Activated T-cell treated with anti-CD3 and anti-CD28 coated beads for 4 hours (primary cell): ENCODE measurements at places on chromosomes 16 and 17.
A peak's percentile ranks its signal among the peaks of the same experiment; 100 is the strongest.

DNA sequence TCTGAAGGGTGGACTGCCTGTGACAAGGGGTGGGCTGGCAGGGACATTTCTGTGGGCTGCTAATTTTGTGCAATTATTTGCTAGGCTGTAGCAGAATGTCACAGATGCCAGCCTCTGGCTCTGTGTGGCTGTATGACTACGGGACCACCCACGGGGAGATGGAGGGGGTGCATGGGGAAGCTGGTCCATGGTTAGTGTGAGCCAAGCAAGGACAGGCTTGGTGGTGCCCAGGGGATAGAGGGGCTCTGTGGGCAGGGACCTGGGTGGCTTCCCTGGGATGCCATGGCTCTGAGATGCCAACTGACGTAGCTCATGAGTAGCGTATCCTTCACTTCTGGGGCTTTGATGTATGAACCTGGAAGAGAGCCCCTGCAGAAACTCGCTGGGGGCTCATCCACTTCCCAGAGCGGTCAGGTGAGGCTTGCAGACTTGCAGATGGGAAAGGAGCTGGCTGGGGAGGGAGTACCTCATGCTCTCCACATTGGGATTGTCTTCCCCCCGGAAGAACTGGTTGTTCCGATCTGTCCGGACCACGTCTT, 87.2 kb downstream of the TBC1D16 start:
- no peak for DNase-seq

- DNase-seq = peak; percentile 54
Measured at GRCh38 chr17:39239640-39240314, 14.0 kb upstream of the STAC2 start.

GRCh38 chr16:17448640-17449638, 21.8 kb downstream of the XYLT1 start:
- DNase-seq = no peak

- DNase-seq = no peak
Measured at GRCh38 chr17:524406-524950, 171.9 kb upstream of the RPH3AL start.

GRCh38 chr17:72726936-72727335, 365.6 kb downstream of the SLC39A11 start:
- no peak for DNase-seq

- DNase-seq = no peak
Measured at GRCh38 chr17:33637534-33637933, 344.4 kb upstream of the ASIC2 start.

- DNase-seq = no peak
Measured at GRCh38 chr17:37280841-37281240, 94.9 kb upstream of the C17orf78 start.

- no peak for DNase-seq
Measured at GRCh38 chr17:74135391-74136167, 67.9 kb upstream of the RPL38 start.

DNA sequence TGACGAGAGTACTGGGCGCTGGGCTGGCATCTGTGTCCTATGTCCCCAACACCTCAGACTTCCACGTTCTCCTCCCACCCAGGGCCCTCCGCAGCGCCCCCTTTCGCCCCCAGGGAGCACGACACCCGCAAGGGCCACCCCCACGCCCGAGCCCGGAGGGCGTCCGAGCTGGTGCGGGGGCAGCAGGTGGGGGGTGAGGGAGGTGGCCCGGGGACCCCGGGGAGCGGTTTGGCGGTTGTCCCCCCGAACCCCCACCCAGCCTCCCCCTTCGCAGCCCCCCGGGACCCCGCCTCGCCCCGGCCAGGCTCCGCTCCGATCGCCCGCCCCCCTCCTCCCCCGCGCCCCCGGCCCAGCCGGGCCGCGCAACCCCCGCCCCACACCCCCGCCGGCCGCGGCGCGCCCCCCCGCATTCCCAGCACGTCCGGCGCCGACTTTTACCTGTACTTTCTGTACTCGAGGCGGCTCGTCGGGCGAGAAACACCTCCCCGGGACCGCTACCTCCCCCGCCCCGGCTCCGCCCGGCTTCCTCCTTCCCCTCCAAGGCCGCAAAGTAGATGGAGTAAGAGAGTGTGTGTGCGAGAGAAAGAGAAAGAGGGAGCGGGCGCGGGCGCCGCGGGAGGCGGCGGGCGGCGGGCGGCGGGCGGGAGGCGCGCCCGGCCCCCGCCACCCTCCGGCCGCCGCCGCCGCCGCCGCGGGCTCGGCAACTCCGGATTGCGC, 901 bp downstream of the CDYL2 start:
- DNase-seq = peak; percentile 27

DNA sequence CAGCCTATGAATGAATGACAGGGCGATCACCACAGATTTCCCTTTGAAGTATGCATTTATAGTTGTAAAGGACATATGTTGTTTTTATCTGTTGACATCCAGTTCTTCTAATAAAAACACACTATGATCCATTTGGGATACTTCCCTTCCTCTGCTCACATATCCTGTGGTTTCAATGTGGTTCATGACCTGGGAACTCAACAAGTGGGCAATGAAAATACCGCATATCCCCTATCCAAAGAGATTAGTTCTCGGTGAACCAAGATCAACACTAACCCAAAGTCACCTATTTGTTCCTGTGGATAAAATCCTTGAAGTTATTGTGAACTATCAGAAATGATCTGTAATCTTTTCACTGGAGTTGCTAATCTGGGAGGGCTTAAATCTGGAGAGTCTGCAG, 16.0 kb downstream of the ABCA8 start:
- no peak for DNase-seq

DNA sequence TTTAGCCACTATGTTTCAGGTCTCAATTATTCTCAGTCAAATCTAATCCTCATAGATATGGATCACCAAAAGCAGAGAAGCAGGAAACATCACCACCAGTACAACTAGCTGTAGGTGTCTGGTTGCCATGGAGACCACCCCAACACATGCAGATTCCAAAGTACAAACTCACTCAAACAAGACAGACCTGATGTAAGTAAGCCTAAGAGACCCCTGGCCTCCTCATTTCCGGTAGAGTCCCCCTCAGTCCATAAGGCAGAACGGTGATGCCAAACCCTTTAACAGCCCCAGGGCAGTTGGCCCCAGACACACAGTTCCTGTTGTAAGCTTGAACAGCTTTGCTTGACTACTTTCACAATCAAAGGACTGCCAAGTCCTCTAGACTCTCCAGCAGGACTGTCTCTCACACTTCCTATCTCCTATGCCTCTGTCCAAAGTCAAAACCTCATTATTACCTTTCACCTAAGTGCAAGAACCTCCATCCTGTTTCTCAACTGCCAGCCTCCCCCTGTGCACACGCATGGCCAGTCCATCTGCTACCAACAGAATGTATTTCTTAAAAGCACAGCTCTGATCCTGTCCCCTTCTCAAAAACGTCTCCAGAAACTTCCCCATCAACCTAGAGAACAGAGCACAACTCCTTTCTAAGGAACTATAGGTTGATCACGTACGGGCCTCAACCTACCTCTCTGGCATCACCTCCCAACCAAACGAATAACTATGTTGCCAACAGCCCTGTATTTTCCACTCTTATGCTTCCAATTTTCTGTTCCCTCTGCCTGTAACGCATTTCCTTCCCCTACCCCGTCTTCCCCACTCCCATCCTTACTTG, 23.9 kb downstream of the SLC39A11 start:
- DNase-seq = no peak

DNA sequence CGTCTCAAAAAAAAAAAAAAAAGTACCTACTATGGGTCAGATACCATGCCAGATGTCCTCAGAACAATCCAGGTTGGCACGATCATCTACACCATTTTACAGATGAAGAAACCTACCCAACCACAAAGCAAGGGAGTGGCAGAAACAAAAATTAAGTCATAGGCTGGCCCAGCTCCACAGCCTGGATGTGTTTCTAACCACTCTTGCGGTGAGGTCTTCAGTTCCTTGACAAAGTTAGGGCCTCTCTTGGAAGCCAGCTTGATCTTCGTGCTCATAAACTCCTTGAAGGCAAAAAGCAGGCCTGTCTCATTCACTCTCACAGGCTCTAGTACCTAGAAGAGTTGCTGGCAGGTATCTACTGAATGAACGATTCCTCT, 6.2 kb downstream of the GGA2 start:
- DNase-seq = no peak

DNA sequence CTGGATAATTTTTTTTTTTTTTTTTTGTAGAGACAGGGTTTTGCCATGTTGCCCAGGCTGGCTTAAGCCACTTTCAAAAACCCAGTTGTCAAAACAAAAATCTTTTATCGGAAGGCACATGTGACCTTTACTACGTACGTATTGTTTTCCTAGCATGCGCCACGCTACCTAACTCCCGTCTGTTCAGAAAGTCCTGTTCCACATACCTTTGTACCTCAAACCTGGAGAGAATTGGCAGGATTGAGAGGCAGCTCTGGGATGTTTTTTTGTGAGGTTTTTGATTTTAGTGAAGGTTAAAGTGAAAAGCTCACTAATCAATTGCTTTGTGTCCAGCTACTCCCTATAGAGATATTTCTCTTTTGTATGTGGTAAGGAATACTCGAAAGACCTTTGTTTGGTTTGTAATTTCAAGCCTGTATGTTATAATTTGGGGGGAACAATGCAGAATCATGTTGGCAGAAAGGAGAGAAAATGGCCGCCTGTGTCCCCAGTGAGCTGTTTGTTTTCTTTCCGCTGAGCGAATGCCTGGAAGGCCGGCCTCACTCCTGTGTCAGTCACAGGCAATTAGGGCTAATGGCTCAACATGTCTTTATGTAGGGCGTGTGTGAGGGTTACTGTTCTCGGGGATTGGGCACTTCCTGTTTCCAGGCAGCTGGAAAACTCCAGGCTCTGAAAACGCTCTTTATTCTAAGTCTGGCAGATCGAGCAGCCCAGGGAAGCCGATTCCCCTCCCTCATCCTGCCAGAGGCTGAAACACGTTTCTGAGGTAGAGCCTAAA, 60.8 kb upstream of the CLEC18A start:
- no peak for DNase-seq

DNA sequence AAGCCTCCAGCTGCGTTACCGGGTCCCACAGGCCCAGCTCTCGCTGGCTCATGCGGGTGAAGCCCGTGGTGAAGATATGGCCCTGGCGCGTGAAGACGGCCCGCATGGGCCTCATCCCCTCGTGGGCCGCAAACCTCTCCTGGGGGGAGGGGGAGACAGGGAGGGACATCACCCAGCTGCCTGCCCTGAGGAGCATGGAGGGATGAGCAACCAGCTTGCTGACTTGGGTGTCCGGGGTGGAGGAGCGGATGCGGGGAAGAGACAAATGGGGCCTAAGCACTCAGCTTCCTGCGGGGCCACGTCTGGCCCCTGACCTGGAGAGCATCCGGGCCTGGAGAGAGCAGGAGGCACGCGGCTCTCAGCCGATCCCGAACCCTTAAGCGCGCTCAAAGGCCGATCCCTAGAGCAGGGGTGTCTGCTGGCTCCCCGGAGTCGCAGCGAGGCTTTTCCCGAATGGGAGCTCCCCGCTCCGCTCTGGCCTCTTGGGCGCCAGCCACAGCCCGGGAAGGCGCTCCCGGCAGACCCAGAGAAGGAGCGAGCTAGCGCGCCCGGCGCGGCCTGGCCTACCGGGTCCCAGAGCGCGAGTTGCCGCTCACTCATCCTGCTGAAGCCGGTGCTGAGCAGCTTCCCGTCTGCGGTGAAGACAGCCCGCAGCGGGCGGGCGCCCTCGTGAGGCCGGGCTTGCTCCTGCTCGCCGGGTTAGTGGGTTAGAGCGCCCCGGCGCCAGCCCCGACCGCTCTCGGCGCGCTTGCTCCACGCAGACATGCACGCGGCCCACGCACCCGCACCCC, 5.0 kb downstream of the CORO6 start:
- peak; percentile 86 for DNase-seq

GRCh38 chr17:67401106-67401505, 24.0 kb downstream of the PITPNC1 start:
- DNase-seq = no peak

DNA sequence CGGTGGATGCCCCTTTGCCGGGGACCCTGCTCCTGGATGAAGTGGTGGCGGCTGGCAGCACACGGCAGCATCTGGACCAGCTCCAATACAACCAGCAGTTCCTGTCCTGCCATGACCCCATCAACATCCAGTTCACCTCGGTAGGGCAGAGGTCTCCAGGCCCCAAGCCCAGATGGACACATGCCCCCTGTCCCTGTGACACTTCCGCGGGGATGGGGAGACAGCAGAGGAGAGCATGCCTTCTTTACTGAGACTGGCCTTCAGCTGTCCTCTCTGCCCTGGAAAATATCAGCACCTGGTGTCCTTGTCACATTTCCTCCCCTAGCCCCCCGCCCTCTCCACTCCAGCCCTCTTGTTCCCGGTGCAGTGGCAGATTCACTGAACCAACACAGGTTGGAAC, 6.2 kb downstream of the CHAD start:
- DNase-seq = no peak

- DNase-seq = no peak
Measured at GRCh38 chr16:84000989-84001642, 33.1 kb downstream of the NECAB2 start.

- no peak for DNase-seq
Measured at GRCh38 chr16:85447693-85448313, 165.3 kb upstream of the GSE1 start.

DNA sequence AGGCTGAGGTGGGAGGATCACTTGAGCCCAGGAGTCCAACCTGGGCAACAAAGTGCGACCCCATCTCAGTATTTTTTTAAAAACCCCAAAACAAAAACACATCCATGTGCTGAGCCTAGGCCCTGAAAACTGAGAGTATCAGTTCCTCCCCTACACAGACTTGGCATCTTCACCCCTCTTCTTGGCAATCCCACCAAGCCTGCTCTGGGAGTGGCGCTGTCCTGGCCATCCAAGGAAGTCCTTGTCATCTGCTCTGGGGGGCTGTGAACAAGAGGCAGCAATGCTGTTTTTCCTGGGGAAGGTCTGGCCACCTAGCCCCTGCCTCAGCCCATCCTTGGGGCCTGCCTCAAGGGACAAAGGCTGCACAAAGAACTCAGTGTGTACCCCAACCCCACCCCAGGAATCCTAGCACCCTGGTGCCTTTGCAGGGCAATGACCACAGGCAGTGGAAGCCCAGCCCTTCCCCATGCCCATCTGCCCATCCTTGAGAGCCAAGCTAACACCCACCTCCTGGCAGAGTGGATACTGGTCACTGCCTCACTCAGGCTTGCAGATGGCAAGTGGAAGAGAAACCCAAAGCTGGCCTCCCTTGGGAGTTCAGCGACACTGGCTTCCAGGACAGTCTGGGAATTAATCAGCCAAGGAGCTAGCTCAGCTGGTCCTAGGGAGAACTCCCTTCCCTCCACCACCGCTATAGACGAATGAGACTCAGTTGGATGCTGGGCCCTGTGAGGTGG, 14.8 kb upstream of the GFOD2 start:
- no peak for DNase-seq

DNA sequence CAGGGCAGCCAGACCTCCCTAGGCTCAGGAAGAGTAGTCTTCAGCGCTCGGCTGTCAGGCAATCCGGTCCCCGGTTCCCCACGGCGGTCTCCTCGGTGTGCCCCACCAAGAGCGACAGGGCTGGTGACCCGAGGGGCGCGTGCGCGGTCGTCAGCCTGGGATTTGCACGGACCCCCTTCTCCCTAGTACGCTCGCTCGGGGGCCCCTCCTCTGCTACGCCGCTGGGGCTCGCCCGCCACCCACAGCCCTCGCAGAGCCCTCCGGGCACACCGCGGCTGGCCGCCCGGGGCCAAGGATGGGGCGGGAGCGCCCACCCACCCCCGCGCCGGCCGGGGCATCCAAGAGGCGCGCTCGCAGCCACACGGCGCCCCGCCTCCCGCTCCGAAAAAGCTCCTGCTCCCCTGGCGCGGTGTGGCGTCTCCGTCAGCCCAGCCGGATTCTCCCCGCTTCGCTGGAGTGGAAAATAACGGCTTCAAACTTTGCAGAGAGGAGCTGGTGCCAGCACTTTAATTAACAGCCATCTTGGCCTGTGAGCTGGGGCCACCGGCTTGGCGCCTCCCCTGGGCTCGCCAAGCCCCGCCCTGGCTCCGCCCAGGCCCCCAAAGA, 2.1 kb upstream of the C1QL1 start:
- no peak for DNase-seq

GRCh38 chr16:57003439-57004386, 14.4 kb downstream of the NLRC5 start:
- DNase-seq = no peak
